Activated CD4-positive, alpha-beta T cell treated with anti-CD3 and anti-CD28 coated beads, Interleukin-2, amount 50 U/mL, for 24 hours (primary cell): ENCODE measurements at places on chromosomes 13 and 19.

GRCh38 chr13:74438901-74439300, 304.7 kb upstream of the KLF12 start:
- no peak for DNase-seq

- DNase-seq: no peak
Measured at GRCh38 chr13:98937911-98938381, 39.9 kb downstream of the DOCK9 start.

DNA sequence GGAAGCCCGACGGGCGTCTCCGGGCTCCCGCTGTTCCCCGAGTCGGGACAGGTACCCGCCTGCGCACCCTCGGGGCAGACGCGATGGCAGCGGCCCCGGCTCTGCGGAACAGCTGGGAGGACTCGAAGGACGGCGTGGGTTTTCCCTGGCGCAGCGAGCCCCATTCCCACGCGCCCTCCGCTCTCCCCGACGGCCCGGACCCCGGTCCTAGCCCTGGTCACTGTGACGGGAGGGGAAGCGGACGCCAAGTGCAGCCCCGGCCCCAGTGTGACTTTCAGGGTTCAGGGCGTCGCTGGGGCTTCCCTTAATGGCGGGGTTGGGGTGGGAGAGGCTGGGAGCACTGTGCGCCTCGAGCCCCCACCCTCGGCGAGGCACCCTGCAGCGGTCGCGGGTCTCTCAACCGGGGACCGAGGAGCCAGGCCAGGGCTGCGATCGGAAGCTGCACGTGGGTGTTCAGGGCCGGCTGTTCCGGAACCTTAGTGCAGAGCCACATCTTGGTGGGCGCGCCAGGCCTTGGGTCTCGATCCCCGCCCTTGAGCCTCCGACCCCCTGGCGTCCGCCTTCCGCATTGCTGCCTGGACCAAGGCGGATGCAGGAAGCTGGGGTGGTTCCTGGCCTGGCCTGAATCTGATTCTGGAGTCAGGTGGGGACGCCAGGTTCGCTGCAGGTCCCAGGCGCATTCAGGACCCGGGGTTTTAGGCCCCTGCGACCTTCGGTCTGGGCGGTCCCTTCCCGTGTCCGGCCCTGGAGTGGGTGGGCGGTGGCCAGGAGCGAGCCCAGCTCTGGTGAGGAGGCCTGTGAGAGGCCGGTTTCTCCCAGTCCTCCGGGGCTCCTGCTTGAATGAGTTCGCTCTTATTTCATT, 3.5 kb downstream of the LGALS7B start:
- no peak for DNase-seq

DNA sequence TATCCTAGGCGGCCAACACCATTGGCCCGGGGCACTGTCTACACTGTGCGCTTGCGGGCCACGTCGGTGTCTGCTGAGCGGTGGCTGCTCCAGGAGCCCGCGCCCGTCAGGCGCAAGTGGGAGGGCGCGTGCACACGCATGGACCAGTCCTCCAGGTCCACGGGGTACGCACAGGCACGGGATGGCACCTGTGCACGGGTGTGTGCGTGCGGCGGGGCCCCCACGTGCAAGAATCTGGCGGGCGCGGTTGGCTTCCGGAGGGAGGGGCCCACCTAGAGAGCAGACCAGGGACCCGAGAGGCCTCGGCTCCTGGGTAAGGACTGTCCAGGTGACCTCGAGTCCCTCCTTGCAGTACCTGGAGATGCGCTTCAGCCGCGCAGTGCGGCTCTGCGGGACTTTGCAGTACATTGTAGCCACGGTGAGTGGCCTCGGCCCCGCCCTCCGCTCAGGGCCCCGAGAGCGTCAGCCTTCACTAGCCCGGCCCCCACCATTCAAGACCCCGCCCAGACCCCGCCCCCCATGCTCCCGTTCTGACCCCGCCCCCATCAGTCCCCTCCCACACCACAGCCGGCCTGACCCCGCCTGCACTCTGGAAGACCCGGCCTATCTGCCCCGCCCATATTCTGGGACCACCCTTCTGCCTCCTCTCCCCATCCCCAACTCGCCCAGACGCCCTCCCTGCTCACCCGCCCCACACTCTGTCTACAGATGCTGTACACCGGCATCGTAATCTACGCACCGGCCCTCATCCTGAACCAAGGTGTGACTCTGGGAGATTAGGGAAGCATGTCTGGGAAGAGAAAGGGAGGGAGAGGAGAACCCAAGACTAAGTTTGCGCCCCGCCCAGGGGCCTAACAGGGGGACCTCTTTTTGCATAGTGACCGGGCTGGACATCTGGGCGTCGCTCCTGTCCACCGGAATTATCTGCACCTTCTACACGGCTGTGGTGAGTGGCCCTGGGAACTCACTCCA, 2.3 kb downstream of the SLC5A5 start:
- DNase-seq: peak; percentile 54

DNA sequence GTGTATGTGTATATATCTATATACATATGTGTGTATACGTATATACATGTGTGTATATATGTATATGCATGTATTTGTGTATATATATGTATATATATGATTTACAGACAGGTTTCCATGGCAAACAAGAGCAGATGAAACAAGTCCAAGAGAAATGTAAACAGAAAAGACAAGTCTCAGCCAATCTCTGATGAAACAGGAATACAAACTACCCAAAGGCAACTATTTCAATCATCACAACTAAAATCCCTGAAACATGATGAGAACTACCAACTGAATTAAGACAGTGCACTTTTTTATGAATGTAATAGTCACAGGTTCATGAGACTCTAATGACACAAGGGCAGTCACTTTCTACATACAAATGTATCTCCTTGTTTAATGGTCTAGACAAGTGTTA, 140.2 kb downstream of the TNFRSF19 start:
- no peak for DNase-seq

DNA sequence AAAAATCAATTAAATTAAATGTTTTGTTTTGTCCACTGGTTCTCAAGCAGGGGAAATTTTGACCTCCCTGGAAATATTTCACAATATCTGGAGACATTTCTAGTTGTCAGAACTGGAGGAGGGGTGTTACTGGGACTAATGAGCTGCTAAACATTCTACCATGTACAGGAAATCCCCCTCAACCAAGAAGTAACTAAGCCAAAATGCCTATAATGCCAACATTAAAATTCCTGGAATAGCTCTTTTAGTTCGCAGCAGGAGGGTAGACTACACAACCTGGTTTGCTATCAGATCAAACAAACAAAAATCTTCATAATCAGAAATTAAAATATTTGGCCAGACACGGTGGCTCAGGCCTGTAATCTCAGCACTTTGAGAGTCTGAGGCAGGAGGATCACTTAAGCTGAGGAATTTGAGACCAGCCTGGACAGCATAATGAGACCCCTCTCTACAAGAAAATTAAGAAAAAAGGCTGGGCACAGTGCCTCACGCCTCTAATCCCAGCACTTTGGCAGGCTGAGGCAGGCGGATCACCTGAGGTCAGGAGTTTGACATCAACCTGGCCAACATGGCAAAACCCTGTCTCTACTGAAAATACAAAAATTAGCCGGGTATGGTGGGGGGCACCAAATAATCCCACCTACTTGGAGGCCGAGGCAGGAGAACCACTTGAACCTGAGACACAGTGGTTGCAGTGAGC, 13.7 kb upstream of the SMARCA4 start:
- DNase-seq: no peak

GRCh38 chr13:98599502-98600328, 22.8 kb upstream of the STK24 start:
- DNase-seq: no peak

GRCh38 chr13:101202590-101202989, 213.7 kb downstream of the NALCN start:
- DNase-seq: no peak

DNA sequence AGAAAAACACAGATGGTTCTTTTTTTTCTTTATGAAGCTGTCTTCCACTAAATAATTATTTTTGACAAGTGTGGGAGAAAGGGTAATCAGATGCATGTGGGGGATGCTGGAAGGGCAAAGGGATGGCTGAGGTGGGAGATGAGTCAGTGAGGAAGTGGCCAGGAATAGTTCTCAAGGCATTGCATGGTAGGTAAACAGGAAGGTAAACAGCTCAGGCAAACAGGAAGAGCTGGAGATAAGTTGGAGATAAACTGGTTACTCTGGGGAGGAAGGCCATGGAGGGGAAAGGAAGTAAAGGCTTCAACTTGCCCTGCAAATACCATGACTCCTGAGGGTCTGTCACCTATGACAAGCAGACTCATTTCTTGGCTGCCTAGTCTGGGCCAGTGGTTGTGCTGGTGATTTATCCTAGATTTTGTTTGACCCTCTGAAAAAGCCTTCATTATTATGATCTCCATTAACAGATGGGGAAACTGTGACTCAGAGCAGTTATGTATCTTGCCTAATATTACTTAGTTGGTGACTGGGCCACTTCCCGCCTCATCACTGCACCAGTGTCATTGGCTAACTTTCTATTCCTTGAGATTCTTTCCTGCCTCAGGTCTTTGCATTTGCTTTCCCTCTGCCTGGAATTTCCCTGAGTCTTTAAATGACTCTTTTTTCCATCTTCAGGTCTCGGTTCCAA, 17.1 kb downstream of the ACTL9 start:
- DNase-seq: no peak

DNA sequence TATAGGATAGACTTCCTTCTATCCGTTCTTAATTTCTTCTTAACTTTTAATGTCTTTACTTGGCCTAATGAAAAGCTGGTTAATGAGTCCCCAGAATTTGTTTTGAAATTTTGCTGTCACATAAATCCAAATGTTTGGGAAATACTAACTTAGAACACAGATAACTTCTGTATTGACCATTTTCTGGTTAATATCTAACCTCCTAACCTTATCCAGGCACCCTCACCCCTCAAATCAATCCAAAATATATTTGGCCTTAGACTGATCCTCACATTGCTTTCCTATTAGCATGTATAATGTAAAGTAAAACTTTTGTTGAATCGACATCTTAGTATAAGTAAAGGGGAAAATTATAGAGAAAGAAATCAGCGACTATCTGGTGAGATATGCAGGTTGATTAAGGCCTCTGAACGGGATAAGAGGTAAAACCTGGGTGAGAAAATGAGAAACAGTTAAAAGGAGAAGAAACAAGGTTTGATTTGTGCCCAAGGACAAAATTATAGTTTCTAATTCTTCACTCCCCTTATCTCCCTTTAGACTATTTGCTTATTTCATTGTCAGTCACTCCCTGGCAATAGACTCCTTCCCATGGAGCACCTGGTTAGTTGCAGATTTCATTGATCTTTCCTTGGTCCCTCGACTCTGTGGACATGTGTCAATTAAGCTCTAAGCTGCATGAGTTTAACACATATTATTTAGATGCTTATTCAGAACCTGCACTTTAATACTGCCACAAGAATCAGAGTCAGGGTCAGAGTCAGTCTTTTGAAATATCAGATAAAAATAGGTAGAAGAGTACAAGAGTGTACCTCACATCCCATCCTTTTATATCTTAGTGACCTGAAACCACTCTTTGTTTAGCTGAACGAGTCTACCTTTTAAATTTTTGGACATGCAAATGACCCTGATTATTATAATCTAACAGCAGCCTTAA, 119.2 kb upstream of the MLNR start:
- DNase-seq: no peak

DNA sequence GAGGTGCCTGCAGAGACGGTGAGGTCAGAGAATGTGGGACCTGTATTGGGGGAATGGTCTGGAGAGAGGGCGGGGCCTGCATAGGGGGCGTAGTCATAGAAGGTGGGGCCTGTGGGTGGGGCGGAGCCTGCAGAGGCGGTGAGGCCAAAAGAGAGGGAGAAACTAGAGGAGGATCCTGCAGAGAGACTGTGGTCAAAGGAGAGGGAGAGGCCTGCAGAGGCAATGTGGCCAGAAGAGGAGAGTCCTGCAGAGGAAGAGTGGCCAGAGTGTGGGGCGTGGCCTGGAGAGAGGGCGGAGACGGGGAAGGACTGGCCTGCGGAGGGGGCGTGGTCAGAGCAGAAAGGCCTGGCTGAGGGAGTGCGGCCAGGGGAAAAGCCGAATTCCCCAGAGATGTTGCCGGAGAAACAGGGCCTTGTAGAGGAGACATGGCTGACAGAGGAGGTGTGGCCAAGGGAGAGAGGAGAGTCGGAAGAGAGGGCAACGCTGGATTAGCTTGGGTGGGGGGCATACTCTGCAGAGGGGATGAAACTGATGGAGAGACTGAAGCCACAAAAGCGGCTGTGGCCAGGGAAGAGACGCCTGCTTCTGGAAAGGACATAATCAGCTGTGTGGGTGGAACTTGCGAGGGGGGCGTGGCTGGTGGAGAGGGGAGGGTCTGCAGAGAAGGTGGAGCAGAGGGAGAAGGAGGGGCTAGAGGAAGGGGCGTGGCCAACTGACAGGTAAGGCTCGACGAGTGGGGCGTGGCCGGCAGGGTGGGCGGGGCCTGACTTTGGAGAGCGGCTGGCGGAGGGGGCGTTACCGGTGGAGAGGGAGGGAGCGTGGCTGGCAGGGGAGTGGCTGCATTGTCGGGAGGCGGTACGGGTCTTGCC, 2.5 kb downstream of the PRR36 start:
- DNase-seq: peak; percentile 59

DNA sequence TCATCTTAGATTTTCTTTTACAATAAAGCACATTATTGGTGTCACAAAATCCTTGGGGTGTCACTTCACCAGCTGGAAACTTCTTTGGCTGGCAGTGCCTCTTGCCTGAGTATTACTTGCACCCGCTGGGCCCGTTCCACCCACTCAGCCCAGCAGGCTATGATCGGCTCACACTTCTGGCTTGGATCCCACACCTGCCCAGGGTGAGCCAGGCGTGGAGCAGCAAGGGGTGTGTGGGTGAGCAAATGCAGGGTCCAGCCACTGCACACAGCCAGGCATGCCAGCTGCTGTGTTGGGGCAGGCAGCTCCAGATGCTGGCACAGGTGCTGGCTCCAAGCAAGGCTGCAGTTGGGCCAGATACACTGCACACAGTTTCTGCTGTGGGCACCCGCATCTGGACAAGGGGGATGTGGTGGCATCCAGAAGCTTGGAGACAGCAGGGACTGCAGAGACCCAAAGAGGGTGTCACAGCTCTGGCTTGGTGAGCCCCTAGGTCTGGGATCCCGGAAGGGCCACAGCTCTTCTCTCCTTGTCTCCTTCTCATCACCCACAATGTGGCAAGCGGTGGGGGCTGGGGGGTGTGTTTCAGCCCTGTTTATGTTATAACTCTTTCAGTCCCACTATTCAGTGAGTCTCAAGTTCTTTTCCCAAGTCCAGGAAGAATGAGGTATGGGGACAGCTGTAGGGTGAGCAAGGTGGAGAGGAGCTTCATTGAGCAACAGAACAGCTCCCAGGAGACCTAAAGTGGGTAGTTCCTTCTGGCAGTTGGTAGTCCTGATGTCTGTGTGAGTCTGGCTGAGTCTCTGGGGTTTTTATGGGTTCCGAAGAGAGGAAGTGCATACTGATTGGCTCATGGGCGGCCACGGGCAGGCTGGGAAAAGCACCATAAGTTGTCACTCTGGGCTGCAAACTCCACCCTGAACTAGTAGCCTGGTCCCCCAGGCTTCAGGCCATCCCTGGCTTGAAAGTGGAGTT, 25.3 kb upstream of the TBC1D4 start:
- no peak for DNase-seq

DNA sequence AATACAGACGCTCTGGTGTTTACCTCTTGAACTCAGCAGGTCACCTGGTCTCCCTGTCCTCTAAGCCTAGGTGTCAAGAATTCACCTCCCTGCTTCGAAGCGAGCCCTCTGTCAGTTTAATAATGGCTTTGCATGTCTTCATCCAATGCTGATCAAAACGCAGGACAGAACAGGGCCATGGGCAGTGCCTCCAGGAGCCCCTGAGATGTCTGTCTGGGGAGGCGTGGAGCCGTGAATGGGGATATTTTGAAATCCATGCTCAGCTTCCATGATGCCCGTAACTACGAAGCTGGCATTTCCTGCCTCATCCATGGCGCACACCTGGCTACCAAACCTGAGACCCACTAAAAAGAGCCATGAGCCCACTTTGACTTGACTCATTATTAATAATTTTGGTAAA, 113.7 kb downstream of the RAB20 start:
- no peak for DNase-seq
